ENCODE measurements at places on chromosomes 7 and 10.

GRCh38 chr7:14179781-14180180 lies 190.3 kb upstream of the ETV1 start:
- DNase-seq, result no peak

GRCh38 chr7:143385891-143386781 lies 5.0 kb downstream of the ZYX start:
- DNase-seq, result peak; percentile 18

GRCh38 chr7:97200018-97200417 lies 82.5 kb downstream of the SDHAF3 start:
- DNase-seq, result no peak

- no peak for DNase-seq
Measured at GRCh38 chr10:30744106-30744505, 114.6 kb upstream of the LYZL2 start.

GRCh38 chr10:114356751-114357514 lies 47.4 kb downstream of the AFAP1L2 start:
- DNase-seq, result no peak

GRCh38 chr7:54814401-54814800 lies 55.4 kb upstream of the SEC61G start:
- DNase-seq, result no peak

- DNase-seq, result no peak
Measured at GRCh38 chr10:5603091-5603847, 63.1 kb downstream of the ASB13 start.

DNA sequence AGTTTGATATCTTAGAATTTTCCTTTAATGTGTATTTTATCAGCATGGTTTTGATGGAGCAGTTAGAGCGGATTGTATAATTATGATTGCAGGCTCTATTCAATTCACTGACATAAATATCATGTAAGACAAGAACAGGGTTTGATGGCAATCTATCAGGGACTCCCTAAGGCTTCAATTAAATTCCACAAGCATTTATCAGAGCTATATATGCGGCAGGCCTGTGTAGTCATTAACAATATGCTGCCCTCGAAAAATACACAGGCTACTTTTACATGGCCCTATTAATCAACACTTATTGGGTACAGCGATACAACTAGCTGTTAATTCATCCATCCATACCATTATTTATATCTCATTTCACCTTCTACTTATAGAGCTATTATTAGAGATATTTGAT lies 358.1 kb upstream of the TPK1 start:
- DNase-seq, result no peak

- no peak for DNase-seq
Measured at GRCh38 chr7:71135116-71135515, 3.2 kb downstream of the GALNT17 start.

DNA sequence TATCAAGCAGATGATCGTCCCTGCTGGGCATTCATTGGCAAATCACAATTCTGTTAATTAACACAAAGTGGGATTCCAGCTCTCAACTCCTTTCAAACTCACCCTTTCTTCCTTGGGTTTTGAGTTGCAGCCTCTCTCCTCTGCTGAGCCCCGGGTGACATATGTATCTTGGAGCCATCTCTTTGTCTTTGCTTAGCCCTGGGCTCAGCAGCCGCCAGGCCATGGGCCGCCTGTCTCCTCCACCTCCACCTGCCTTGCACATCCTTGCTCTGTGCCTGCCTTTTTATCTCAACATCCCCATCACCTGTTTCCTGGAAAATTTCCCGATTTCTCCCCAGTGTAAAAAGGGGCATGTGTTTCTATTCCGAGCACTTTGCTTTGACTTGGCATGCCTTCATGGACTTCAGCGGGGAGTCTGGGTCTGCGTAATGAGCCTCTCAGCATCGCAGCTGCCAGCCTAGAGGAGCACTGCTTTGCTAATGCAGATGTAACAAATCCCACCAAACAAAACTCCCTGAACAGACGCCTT lies 141.3 kb upstream of the AGK start:
- no peak for DNase-seq

DNA sequence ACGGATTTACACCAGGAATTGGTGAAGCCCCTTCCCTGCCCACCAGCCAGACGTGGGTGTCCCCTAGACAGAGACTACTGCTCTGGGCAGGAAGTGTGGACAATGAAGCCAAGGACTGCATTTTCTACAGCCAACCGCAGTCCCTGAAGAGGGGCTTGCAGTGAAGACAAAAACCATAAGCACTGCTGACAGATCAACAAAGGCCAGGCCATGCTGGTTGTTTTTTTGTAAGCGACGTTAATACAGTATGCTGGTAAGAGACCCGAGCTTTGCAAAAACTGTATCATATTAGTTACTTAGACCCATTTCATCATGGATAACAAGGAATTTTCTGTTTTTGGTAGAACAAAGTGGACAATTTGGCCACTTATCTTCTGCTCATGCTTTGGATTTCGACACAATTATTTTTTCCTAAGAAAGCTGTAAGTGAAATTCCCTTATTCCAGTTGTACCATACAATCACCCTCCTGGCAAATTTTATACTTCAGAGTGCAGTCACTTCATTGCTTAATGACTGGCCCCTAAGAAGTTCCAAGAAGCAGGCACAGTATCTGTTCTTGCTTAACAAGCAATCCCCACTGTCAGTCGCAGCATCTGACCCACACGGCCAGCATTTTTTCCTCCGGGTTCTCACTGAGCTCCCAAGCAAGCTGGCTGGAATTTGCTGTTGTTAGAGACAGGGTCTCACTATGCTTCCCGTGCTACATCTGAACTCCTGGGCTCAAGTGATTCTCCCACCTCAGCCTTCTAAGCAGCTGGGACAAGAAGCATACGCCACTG lies 163.5 kb downstream of the PARD3 start:
- no peak for DNase-seq

DNA sequence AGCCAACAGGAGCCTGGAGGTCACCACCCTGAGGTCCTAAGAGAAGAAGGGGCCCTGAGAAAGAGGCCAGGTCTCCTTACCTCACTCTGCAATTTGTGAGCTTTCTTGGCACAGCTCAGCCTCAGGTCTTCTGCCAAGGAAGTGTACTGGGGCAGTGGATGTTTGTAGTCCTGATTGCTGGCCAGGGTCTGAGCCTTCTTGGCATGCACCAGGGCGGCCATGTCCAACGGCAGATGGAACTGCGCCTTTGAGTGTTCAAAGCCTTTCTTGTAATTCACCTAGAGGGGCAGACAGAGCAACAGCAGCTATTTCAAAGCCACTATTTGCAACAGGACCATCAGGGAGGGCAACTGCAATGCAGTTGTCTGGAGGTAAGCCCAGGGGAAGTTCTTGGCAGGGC lies 51.7 kb downstream of the NRAP start:
- DNase-seq, result no peak

DNA sequence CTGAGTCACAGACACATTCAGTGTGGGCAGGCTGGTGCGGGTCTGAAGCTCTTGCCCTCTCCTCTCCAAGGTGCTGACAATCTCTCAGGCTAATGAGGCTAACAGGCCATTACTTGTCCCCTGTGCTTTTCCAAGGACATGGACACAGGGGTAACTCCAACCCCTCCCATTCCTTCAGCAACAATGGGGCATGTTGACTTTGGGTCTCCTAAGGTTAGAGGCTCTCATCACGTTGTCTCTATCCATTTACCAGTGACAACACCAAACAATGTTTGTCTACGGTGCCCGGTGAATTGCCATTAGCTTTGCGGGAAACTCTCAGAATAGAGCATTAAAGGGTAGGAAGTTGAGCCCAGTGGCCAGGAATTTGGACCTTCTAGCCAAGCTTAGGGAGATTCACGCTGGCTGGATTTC lies 101.6 kb upstream of the TNS3 start:
- no peak for DNase-seq

- no peak for DNase-seq
Measured at GRCh38 chr7:112898432-112899290, 108.5 kb upstream of the TMEM168 start.

GRCh38 chr10:89738551-89739209 lies 37.3 kb downstream of the KIF20B start:
- DNase-seq, result no peak

DNA sequence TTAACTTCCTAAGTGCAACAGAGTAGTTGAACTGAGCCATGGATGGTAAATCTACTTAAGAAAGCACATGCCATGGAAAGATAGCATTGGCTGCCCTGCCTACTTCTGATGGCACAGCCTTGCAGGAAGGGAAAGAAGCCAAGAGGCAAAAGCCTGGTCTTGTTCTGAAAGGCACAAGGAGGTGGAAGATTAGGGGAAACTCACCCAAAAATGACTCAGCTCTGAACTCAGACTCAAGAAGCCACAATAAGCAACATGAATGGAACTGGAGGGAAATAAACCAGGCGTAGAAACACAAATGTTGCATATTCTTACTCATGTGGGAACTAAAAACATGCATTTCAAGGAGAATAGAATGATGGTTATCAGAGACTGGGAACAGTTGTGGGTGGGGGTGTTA lies 20.8 kb upstream of the ALOX5 start:
- no peak for DNase-seq

DNA sequence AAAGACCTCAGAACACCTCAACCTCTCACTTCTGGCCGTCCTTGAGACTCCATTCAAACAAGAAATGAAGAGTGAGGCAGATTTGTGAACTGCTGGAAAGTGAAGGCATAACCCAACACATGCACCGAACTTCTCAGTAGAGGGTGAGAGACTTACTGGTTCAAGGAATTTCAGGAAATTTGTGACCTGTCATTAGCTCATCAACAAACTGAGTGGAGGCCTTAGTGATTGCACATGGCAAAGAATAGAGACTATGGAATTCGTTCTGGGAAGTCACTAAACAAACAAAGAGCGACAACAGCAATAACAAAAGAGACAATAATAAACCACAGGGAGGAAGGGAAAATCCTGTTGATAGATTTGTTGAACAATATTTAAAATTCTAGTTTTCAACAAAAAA lies 125.0 kb upstream of the AKR1E2 start:
- no peak for DNase-seq

DNA sequence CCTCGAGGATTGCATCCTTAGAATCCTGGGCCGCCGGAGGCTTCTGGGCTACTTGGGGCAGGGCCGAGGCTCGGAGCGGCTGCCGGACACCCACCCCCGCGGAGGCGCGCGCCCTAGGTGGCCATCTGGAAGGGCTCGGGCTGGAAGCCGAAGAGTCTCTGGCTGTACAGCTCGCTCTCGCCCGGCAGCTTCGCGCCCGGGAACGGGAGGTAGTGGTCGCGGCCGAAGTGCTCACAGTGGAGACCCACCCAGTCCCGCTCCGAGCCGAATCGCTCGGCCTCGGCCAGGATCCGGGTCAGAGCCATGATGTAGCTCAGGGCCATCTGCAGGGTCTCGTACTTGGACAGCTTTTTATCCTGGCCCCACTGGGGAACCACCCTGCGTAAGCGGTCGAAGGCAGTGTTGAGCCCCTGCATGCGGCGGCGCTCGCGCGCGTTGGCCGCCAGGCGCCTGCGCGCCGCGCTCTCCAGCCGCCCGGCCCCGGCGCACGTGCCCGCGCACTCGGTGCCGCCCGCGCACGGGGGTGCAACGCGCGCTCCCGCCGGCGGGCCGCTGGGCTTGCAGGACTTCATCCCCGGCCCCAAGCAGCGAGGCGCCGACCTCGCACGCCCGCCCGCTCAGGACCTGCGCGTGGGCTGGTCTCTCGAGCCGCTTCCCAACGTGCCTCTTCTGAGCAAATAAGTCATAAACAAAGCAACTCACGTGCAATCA lies 652 bp downstream of the ATOH7 start:
- DNase-seq, result no peak

GRCh38 chr10:18501198-18501597 lies 150.2 kb downstream of the NSUN6 start:
- no peak for DNase-seq

DNA sequence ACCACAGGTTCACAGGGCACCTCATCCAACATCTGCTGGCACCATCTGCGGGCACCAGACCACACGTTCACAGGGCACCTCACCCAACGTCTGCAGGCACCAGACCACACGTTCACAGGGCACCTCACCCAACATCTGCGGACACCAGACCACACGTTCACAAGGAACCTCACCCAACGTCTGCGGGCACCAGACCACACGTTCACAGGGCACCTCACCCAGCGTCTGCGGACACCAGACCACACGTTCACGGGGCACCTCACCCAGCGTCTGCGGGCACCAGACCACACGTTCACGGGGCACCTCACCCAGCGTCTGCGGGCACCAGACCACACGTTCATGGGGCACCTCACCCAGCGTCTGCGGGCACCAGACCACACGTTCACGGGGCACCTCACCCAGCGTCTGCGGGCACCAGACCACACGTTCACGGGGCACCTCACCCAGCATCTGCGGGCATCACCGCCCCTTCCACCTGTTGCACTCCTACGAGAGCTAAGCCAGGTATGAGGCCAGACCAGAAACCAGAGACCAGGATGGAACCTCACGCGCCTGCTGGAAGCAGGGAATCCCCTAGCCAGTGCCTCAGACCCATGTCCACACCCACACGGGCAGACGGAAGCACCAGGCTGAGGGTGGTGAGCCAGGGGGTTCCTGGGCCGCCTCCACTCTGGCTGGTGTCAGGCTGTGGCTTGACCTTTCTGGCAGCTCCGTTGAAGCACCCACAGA lies 182.8 kb downstream of the MAD1L1 start:
- no peak for DNase-seq

DNA sequence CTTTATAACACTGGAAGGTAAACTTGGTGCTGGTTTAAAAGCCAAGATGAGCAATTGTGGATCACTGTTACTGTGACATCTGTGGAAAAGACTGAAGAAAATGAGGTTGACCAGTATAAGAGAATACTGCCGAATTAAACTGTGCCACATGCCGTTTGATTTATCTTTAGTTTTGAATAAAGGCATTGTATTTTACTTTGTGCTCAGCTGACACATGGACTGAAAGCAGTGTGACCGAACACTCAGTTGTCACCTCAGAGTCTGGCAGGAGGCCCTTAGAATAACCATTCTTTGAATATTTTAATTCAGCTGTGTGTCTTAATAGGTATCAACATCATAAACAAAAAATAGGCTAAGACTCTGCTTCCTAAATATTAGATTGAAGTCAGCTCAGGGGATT lies 133.7 kb upstream of the GJD4 start:
- DNase-seq, result no peak

GRCh38 chr7:24843821-24844434 lies 86.7 kb upstream of the GSDME start:
- no peak for DNase-seq

DNA sequence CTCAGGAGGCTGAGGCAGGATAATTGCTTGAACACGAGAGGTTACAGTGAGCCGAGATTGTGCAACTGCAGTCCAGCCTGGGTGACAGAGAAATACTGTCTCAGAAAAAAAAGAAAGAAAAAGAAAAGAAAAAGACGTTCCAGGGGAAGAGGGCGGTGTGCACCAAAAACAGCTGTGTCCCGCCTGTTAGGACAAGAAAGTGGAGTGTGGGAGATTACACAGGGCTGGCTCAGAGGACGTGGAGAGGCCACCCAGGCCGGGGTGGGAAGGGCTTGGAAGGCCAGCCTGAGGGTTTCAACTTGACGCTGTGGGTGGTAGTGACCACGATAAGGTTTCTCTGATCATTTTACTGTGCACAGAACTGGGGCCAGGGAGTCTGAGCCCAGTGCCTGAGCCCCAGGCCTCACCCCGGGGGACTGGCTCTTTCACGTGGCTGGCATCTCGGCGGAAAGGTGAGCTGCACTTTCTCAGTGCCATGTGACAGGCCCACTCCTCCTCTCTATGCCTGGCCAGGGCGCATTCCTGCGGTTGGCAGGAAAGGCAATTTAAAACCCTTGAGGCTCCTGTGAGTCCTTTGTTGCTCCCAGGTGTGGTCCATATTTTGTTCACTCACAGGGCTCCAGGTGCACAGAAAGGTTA lies 13.9 kb downstream of the RHBDD2 start:
- DNase-seq, result no peak

- peak; percentile 35 for DNase-seq
Measured at GRCh38 chr7:17234398-17235031, 63.9 kb upstream of the AHR start.

Data from activated T-helper 1 cell treated with Interleukin-2 at 50 U/mL for 16 hours (primary cell).